Retinal pigment epithelial cell (primary cell): ENCODE measurements at places on chromosomes 12 and 14.

DNA sequence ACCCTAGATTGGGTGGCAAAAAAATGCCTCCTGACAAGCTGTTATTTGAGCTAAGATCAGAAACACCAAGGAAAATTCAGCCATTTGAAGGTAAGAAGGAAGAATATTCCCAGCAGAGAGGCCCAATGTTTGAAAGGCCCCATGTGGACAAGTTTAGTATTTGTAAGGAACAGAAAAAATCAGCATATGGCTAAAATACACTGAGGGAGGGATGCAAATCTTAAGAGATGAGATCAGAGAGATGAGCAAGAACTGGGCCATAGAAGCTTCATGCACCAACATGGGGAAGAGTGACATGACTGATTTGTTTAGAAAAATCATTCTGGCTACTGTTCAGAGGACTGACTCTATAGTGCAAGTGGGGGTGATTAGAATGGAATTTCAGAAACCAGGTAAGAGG lies 496.8 kb upstream of the SOX5 start:
- DNase-seq, result no peak

GRCh38 chr12:91609283-91609682 lies 426.7 kb upstream of the DCN start:
- no peak for DNase-seq

DNA sequence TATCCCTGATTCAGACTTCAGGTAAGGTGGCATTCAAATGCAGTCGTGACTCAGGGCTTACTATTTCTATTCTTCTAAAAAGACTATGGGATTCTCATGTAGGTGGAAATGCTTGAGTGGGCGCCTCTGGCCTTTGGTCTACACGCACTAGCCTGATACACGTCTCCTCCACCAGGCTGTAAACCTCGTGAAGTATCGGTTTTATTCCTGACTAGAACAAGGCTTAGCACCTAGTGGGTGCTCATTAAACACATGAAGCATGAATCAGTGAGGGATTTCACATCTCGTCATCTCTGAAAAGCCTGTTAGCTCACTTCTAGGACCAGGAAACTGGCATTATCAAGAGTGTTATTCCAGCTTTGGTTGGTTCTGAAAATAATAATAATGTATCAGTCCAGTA lies 17.7 kb upstream of the HNF1A start:
- DNase-seq, result no peak

- DNase-seq, result no peak
Measured at GRCh38 chr14:77000340-77001270, 27.9 kb downstream of the IRF2BPL start.

DNA sequence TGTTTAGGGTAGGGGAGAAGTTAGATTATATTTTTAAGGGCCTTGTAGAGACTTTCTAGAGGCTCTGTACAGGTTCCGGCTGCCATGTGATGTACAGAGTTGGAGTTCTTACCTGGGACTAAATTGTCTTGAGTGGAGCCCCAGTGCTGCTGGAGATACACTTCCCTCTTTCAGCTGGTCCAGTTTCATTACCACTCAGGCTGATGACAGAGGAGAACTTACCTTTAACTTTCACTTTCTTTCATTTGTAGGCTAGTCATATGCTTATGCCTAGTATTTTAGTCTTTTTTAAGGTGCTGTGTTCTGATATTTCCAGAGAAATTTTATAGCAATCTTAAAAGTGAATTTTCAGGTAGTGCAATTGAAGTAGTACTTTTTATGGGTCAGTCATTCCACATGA lies 117.3 kb downstream of the ERC1 start:
- no peak for DNase-seq

DNA sequence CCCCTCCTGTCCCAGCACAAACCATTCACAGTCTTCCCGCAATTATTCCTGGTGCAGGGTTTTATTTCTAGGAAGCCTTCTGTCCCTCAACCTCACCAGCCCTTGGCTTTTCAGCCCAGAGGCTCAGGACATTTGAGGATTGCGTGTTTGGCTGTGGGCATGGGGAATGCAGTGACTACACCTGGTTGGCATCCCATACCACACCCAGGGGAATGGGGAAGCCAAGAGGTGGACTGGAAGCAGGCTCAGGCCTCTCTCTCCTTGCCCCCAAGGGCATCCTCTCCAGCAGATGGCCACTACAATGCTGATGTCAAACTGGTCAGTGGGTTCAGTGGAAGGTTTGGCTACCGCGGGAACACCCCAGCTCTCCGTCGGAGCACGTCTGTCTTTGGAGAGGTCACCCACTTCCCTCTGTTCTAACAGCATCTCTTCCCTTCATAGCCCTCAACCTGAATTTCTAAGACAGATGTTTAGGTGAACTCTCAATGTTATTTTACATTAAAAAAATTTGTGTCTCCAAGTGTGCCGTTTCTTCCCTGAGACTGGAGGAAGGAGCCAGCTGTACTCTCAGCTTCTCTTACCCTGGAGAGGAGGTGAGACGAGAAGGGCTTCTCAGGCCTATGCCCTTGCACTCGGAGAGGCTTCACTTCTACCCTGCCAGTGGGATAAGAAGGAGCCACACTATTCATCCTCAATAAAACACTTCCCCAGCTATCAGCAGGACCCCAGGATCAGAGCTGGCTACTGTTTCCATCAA lies 35.5 kb downstream of the DCAF4 start:
- no peak for DNase-seq

GRCh38 chr12:4221258-4221620 lies 52.3 kb upstream of the CCND2 start:
- DNase-seq, result no peak

GRCh38 chr12:68435816-68436215 lies 103.7 kb upstream of the MDM1 start:
- DNase-seq, result peak; percentile 82

- DNase-seq, result no peak
Measured at GRCh38 chr12:103827911-103828391, 13.1 kb downstream of the NT5DC3 start.

- DNase-seq, result no peak
Measured at GRCh38 chr12:107906707-107907106, 132.2 kb downstream of the ASCL4 start.

- DNase-seq, result no peak
Measured at GRCh38 chr12:128600886-128601285, 222.9 kb downstream of the SLC15A4 start.

GRCh38 chr12:100826323-100826722 lies 31.7 kb downstream of the ANO4 start:
- peak; percentile 18 for DNase-seq

DNA sequence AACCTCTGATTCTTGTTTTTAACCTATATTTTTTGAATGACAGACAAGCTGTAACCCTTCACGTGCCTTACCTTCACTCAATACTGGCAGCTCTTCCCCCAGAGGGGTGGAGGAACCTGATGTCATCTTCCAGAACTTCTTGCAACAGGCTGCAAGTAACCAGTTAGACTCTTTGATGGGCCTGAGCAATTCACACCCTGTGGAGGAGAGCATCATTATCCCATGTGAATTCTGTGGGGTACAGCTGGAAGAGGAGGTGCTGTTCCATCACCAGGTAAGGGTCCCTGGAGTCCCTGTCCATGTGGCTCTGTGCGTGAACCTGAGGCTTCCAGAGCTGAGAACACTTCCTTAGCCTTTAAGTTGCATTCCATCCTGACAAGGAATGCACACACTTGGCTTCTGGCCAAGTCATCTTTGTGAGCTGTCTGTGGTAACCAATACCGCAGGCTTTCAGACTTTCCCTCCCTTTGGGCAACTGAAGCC lies 22.7 kb downstream of the TRAFD1 start:
- DNase-seq, result peak; percentile 10

DNA sequence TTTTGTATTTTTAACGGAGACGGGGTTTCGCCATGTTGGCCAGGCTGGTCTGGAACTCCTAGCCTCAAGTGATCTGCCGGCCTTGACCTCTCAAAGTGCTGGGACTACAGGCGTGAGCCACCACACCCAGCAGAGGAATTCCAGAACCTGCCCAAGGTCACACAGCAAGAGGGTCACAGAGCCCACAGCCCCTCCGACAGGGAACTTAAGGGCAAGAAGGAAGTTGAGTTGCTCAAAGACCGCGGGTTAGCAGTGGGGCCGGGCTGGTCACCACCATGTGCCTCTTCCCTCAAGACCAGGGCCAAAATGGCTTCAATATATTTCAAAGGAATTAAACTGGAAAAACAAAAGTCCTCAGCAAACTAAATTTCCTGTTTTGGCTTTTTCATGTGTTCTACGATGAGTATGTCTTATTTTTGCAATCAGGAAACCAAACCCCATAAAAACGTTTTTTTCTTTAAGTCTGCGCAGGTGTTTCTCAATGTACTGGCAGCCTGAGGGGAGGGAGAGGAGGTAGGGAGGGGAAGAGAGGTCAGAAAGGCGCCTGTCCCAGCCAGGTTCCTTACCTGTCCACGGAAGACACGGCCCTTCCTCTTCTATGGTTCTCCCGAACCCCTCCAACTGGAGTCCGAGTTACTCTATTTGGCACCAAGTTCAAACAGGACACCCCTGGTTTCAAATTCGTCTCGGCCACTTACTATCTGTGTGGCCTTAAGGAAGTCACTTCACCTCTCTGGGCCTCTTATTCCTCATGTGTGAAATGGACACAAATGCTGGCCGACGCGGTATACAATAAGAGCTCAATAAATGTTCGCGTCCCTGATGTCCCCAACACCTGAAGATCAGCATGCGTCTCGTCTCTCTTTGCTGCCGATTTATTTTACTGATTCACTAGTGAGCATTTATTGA lies 778 bp downstream of the SLC8B1 start:
- DNase-seq, result no peak

- DNase-seq, result no peak
Measured at GRCh38 chr12:30794020-30794419, 39.3 kb upstream of the CAPRIN2 start.

GRCh38 chr14:95133282-95133681 lies 24.0 kb downstream of the DICER1 start:
- no peak for DNase-seq

- DNase-seq, result no peak
Measured at GRCh38 chr12:85740186-85740585, 96.0 kb downstream of the RASSF9 start.

DNA sequence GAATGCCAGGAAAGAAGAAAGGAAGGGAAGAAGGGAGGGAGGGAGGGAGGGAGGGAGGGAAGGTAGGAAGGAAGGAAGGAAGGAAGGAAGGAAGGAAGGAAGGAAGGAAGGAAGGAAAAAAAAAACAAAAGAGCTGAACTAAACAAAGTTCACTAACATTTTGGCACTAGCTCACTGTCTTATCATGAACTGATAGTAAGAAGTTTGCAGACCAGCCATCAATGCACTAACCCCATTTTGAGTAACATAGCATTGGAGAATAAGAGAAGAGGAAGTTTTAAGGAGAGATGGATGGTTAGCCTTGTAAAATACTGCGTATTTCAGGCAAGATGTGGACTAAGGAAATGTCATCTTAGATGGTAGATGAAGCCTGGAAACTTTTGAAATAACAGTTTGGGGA lies 1136.0 kb downstream of the FLRT2 start:
- DNase-seq, result no peak

- peak; percentile 28 for DNase-seq
Measured at GRCh38 chr14:60565211-60565610, 56.3 kb downstream of the SIX6 start.
